ENCODE measurements at places on chromosomes 2 and 18.

DNA sequence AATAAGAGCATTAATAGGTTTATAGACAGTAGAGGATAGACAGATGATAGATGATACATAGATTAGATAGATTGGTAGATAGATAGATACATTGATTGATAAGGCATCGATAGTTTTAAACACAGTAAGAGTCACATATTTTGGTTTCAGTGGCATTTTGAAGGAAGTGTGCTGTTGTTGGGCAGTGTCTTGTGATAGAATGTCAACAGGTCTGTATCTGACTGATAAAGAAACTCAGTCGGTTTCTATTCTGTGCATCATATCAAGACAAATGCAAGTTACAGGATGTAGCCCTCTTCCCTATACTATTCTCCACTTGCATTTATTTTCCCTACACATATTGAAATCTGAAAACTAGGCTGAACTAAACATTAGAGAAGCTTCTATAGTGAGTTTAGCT is 1229.0 kb upstream of the ZEB2 start:
- DNase-seq: no peak

- DNase-seq: no peak
These were observed 1.9 kb upstream of the CABYR start for GRCh38 chr18:24136967-24137373.

DNA sequence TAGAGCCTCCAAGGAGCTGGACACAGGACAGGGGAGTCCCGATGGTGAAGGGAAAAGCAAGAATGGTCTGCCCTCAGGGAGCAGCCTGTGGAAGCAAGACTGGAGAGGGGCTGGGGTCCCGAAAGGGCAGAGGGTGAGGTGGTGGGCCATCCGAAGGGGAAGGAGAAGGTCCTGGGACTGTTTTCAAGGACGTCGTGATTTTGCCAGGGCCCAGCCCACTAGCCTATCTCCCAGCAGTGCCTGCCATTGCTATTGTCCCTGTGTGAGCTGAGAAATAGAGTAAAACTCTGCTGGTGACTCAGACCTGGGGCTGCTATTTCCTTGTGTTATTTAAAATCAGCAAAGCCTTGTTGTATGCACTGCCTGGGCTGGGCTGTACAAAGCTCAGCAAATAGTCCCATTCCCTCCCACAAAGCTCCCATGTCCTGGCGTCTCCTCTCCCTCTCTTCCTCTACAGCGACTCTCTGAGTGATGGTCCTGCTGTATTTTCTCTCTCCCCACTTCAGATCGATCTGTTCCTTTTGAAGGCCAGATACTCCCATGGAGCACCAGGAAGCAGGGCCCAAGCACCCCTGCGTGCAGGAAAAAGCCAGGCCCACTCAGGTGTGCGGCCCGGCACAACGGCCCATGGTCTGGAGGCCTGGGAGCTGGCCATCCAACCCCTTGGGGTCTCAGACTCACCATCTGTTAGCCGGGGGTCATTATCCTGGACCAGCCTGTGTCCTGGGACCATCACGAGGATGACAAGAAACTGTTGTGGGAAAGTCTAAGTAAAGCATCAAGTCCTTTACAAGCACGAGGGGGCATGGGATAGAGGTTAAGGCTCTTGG is 65.0 kb upstream of the OTOF start:
- DNase-seq: no peak

DNA sequence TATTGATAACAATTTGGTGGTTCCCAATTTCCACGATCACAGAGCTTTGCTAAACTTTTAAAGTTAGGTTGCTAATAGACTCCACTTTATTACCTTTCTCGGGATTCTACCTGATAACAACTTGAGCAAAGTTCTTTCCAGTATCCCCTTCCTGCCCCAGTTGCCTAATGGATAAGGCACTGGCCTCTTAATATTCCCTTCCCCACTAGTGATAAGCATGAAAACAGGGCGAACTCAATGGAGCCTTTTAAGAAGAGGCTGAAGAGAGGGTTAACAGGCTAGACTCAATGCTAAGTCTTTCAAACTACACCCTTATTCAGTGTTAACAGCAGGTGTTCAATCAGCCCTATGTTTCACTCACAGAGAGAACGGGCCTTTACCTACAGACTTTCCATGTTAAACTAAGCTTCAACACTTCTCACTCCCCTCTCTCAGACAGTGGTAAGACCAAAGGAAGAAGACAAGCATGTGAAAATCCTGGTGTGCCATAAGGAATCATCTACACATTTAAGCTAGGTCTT is 75.8 kb downstream of the ANKRD44 start:
- DNase-seq: no peak

GRCh38 chr2:18186816-18187613 is 308.5 kb downstream of the KCNS3 start:
- DNase-seq: no peak

DNA sequence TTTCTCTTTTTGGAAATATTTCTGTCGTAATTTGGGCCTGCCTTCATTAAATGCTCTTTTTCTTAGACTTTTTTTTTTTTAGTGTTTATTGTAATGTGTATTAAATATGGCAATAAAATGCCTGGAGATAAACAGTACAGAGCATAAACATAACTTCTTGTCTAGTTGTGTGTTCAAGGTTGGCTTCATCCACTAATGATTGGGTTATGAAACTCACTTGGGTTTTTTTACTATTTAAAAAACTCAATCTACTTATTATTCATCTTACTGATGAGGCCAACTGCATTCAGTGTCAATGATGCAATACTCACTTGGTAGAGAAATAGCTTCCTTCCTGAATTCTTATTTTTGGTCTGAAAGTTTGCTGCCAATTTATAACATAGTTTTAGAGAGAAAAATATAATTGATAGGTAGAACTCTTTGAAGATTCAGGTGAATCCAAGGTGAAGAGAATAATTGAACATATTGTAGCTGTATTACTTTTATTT is 144.2 kb upstream of the NABP1 start:
- DNase-seq: no peak

GRCh38 chr2:159711562-159712142 is 654 bp upstream of the MARCHF7 start:
- no peak for DNase-seq

- no peak for DNase-seq
These were observed 36.4 kb downstream of the ADAM17 start for GRCh38 chr2:9519250-9519649.

DNA sequence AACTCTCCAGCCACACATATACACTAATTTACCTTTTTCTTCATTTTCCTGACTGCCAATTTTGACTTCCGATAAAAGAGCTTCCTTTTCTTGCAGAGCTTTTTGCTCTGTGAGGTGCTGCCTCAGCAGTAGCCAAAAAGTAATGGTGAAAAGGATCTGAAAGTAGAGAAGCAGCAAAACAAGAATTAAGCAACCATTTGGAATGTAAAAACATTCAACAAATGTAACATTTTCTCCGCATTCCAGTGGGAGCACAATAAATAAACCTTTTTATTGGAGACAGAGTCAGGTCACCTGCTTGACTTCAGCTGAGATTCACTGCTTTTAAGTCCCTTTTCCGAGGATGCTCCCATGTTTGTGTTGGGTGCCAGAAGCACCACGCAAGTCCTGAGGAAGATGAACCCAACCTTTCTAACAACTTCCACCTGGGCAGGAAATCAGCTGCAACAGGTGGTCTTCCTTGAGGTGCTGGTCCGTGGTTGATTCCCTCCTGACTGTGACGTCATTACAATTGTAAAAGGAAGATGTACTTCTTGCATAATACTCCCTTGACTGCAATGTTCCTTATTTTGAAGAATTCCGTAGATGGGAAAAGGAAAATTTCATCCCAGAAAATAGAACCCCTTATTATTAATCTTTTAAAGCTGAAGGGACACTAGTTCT is 265.5 kb downstream of the NAPG start:
- DNase-seq: no peak

- no peak for DNase-seq
These were observed 9.2 kb upstream of the CCDC141 start for GRCh38 chr2:179059026-179059700.

GRCh38 chr2:101430156-101430555 is 42.9 kb upstream of the CREG2 start:
- DNase-seq: no peak

DNA sequence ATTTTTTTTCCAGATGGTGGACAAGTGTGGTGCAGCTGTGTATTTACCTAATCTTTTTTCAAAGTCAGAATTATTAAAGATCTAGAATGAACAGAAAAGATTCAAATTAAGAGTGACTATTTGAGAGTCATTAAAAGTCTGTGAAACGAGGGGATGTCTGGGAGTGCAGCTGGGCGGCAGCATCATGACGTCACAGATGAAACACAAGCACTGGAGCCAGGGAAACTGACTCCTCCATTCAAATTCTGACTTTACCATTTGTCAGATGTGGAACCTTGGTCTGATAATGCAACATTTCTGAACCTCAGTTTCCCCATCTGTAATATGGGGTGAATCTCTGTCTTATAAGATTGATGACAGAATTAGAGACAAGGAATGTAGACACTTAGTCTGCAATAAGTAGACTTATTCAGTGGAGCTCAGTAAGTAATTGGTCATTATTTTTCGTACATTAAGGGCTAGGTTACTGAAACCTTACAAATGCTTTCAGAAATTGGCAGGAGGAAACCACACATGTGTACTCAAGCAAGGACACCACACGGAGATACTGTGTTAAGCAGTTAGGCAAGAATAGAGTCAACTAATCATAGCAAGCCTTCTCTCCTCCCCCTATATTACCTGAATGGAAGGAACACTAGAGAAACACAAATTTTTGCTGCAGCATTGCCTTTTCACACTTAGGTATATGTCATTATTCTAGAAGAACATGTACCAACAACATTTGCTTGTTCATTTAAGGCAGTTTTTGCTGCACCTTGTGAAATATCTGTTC is 27.8 kb upstream of the CXXC1 start:
- DNase-seq: no peak

DNA sequence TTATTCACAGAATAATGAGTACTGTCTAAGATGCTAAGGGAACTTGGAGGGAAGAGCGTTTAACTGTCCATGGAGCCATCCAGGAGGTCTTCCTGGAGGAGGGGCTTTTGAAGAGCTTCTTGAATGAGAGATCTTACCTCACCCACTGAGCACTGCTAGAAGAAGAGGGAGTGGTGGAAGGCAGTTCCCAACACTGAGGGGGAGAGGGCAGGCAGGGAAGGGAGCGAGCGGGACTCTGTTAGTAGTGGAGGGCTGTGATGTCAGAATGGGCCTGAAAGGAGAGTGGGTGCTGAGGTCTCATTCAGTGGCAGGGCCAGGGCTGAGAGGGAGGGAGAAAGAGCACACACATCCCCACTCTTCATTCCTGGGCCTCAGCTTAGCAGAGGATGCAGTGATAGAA is 65.0 kb downstream of the NCK2 start:
- no peak for DNase-seq

GRCh38 chr18:12336171-12336613 is 28.2 kb downstream of the TUBB6 start:
- no peak for DNase-seq

- no peak for DNase-seq
These were observed 135.1 kb downstream of the NFATC1 start for GRCh38 chr18:79530821-79531220.

GRCh38 chr2:10940596-10940995 is 28.9 kb downstream of the KCNF1 start:
- DNase-seq: no peak

DNA sequence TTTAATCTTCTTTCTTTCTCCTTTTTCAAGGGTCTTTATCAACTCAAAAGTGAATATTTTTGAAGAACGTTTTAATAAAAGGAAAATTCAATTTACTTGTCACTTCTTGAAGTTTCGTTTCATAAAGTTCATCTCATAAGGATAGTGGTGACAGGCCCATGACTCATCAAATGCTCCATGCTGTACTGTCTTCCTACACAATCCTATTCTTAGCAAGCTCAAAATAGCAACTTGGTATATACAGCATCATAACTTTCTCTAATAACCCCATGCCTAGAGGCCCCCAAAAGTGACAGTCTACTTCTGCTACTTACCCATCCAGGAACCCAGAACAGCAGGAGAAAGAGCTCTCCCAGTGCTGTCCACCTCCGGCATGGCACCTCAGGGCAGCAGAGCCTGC is 7.7 kb downstream of the FBXO15 start:
- DNase-seq: no peak

- no peak for DNase-seq
These were observed 259.1 kb downstream of the TDRD15 start for GRCh38 chr2:21382701-21383520.

- no peak for DNase-seq
These were observed 37.6 kb downstream of the PROC start for GRCh38 chr2:127455566-127456493.

GRCh38 chr2:173571021-173571821 is 216.5 kb downstream of the CDCA7 start:
- peak; percentile 18 for DNase-seq

GRCh38 chr2:172947461-172948153 is 128.0 kb upstream of the MAP3K20 start:
- DNase-seq: no peak

GRCh38 chr2:201837391-201837790 is 31.1 kb downstream of the CDK15 start:
- DNase-seq: no peak

DNA sequence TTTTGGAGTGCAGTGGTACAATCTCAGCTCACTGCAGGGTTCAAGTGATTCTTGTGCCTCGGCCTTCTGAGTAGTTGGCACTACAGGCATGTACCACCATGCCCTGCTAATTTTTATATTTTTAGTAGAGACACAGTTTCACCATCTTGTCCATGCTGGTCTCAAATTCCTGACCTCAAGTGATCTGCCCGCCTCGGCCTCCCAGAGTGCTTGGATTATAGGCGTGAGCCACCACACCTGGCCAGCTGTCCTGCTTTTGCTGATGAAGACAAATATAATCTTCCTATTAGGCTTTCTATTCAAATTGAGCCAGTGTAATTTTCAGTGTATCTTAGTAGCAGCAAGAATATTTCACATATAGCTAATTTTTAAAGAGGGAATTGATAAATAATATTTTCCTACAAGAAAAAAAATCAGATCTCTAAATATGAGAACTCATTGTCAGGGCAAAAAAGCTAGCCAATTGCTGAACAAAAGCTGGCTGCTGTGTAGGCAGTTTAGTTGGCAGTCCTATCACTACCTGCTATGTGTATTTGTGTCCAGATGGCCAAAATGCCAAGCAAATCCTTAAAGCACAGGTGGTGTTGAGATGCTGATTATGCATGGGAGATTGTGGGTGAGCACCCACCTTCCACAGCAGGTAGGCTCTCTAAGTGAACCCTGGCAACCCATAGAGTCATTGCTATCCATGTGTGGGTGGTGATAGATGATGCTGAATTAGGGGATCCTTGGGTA is 60.8 kb upstream of the STAM2 start:
- DNase-seq: no peak

DNA sequence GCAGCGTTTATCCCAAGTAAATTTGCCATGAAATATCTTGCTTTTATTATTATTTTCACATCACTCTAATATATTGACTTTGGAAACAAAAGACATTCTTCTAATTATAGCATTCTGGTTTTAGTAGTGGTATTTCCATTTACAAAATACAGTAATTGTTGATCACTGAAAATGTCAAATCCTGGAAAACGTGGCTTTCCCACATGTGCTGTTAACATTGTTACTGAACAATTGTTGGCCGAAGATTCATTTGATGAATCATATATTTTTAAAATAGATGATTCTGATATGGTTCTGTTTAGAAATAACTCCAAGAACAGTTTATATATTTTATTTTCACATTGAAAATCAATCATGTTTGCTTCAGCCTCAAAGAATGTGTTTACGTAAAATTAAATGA is 32.9 kb downstream of the SP140 start:
- DNase-seq: no peak

- DNase-seq: no peak
These were observed 577 bp upstream of the GLI2 start for GRCh38 chr2:120734930-120735651.

- DNase-seq: no peak
These were observed 544.0 kb downstream of the STK39 start for GRCh38 chr2:167703441-167703840.

Data from right renal cortex interstitium (tissue), 3 donors.